ENCODE measurements at places on chromosomes 7 and 10. TPM values are rescaled to one million over a fixed set of nuclear protein-coding genes. Genes with fewer than 3 reads are reported as not detected.

The GPR15LG gene
- total RNA-seq, result not detected

The ATOH7 gene
- total RNA-seq, result 0.22 TPM

The PLXDC2 gene
- total RNA-seq, result not detected

The SSC4D gene
- 1.5 TPM for total RNA-seq

The NYAP1 gene
- 4.2 TPM for total RNA-seq

The C7orf57 gene
- 0.20 TPM for total RNA-seq

The NRCAM gene
- 98.8 TPM for total RNA-seq

The IRF5 gene
- total RNA-seq, result 13.6 TPM

The INPP5A gene
- total RNA-seq, result 13.5 TPM

The SRRM3 gene
- 8.7 TPM for total RNA-seq

The CNNM1 gene
- total RNA-seq, result 21.9 TPM

The PNLIPRP2 gene
- total RNA-seq, result not detected

The SEC31B gene
- total RNA-seq, result 2.2 TPM

The OPALIN gene
- not detected for total RNA-seq

The SPDYE8 gene
- total RNA-seq, result not detected

The ABCB4 gene
- total RNA-seq, result not detected

The NCF1 gene
- not detected for total RNA-seq

The LIPJ gene
- total RNA-seq, result not detected

The PLAU gene
- total RNA-seq, result 106 TPM

The GHRHR gene
- not detected for total RNA-seq

The IGFBP3 gene
- total RNA-seq, result 181 TPM

The POLR2J gene
- total RNA-seq, result 132 TPM

The CDC14C gene
- not detected for total RNA-seq

The AGFG2 gene
- 20.1 TPM for total RNA-seq

The BEND7 gene
- 9.5 TPM for total RNA-seq

The SP4 gene
- 0.92 TPM for total RNA-seq

The NPC1L1 gene
- 0.06 TPM for total RNA-seq

The CRPPA gene
- total RNA-seq, result 0.25 TPM

The ITPRID1 gene
- total RNA-seq, result not detected

The NODAL gene
- not detected for total RNA-seq

The ZNF33B gene
- total RNA-seq, result 8.9 TPM

The CLCN1 gene
- not detected for total RNA-seq

The LSM5 gene
- 94.1 TPM for total RNA-seq

The PRLHR gene
- not detected for total RNA-seq

The OPN4 gene
- total RNA-seq, result not detected

The ZC3HAV1L gene
- total RNA-seq, result 4.9 TPM

The PCLO gene
- 1.2 TPM for total RNA-seq

The CHST3 gene
- total RNA-seq, result 35.6 TPM

The SEMA3A gene
- 3.7 TPM for total RNA-seq
